BJ (cell line): ENCODE measurements at places on chromosomes 6 and 20. TPM values are rescaled to one million over a fixed set of nuclear protein-coding genes. Genes with fewer than 3 reads are reported as not detected.

NOL4L gene
- 6.6 and 10.9 TPM in 2 replicates for polyA plus RNA-seq

EIF6 gene
- 182 and 261 TPM in 2 replicates for polyA plus RNA-seq

COL19A1 gene
- 0.11 TPM in 2 replicates for polyA plus RNA-seq

NKX2-2 gene
- polyA plus RNA-seq = not detected in 2 replicates

DNA sequence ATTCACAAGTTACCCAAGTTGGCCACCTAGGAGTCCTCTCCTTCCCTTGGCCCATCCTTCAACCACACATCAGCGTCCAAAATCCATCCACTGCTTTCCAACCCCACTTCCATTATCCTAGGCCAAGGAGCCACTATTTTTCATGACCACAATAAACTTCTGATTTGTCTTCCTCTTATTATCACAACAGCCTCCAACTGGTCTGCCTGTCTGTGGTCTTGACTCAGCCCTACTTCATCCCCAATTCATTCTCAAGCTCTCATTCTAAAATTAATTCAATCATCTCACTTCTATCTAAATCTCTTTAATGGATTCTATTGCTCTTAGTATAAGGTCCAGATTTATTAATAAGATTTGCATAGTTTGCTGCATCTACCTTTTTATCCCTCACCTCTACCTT lies 189.0 kb upstream of the PRDM1 start:
- no peak for DNase-seq

GRCh38 chr6:1482381-1483166 lies 93.2 kb downstream of the FOXF2 start:
- DNase-seq = no peak

GRCh38 chr6:160439751-160440150 lies 91.6 kb downstream of the SLC22A3 start:
- no peak for DNase-seq
